ENCODE measurements at places on chromosomes 7 and 10.

- peak; percentile 21 for DNase-seq
Measured at GRCh38 chr10:107692072-107692471, 527.6 kb upstream of the SORCS1 start.

GRCh38 chr10:47184724-47185330 lies 115.2 kb upstream of the GDF10 start:
- no peak for DNase-seq

GRCh38 chr10:114308531-114309363 lies 69.7 kb downstream of the VWA2 start:
- no peak for DNase-seq

- peak; percentile 99 for DNase-seq
Measured at GRCh38 chr7:92528188-92528957, at the start of the genes PEX1 and RBM48. TSS of gene PEX1 (minus strand) at chr7:92528520. CDS start at chr7:92528435, 85 bp downstream. TSS of gene RBM48 (plus strand) at chr7:92528795. CDS start at chr7:92528814, 19 bp downstream.
